Transverse colon (tissue), 4 donors: ENCODE measurements at places on chromosomes 11 and 22. TPM values are rescaled to one million over a fixed set of nuclear protein-coding genes. Genes with fewer than 3 reads are reported as not detected.

KCNQ1 gene
- total RNA-seq = 27.3 TPM

OR6T1 gene
- total RNA-seq = not detected

CRYBB1 gene
- 6.4 TPM for total RNA-seq

SAA4 gene
- total RNA-seq = not detected

ACTN3 gene
- not detected for total RNA-seq

GDPD5 gene
- 10.1 TPM for total RNA-seq

SLC7A4 gene
- 0.64 TPM for total RNA-seq

HBG2 gene
- total RNA-seq = not detected

OR10A2 gene
- total RNA-seq = not detected

AQP11 gene
- total RNA-seq = 2.6 TPM

NCF4 gene
- total RNA-seq = 98.7 TPM

OR51E2 gene
- 1.8 TPM for total RNA-seq

OR8G1 gene
- total RNA-seq = not detected
